ENCODE measurements at places on chromosomes 7 and 10.

DNA sequence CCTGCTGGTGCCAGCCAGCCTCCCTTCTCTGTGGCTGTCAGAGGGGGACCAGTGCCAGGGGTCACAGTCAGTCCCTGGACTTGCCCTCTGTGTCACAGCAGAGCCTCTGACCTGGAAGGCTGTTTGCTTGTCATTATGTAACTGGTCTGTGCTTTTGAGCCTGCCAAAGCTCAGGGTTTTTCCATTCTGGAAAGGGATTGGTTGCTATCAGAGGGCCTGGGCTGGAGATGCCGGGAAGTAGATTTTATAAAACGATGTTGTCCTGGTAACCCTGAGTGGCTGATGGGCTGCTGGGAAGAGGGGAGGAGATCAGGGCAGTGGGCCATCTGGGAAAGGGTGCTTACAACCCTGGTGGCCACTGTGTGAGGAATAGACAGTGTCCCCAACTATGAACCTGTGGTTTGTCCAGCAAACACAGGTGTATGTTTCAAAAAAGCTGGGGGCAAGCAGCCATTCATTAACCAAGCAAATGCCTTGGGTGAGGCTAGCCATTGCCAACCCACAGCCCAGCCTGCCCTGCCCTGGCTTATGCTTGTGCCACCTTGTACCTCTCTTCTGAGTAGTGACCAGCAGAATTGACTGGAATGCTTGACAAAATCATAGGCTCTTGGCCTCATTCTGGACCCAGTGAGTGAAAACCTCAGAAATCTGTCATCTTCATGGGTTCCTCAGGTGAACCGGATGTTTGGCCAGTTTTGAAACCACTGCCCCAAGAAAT is 21.6 kb downstream of the SFTPD start:
- no peak for DNase-seq

- DNase-seq = peak; percentile 37
These were observed 31.4 kb upstream of the NPVF start for GRCh38 chr7:25259487-25260243.

- DNase-seq = no peak
These were observed 14.4 kb upstream of the GJC3 start for GRCh38 chr7:99943641-99944496.

DNA sequence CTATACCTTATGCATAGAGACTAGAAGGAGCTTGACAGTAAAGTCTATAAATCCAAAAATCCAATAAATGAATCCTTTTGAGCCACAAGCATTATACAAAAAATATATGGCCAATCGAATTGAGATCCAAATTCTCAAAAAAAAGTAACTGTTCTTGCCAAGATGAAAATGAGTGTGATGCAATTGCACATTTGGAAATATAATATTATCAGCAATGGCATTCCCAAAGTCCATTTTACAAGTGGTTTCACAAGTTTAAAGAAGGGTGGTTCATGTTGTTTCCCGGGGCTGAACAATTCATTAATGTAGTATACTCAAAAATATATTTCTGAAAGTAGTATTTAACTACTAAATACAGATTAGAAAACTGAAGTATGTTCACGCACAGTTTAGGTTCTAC is 7.3 kb downstream of the RP9 start:
- DNase-seq = no peak

- no peak for DNase-seq
These were observed 58.7 kb downstream of the ARHGAP21 start for GRCh38 chr10:24664991-24665390.

DNA sequence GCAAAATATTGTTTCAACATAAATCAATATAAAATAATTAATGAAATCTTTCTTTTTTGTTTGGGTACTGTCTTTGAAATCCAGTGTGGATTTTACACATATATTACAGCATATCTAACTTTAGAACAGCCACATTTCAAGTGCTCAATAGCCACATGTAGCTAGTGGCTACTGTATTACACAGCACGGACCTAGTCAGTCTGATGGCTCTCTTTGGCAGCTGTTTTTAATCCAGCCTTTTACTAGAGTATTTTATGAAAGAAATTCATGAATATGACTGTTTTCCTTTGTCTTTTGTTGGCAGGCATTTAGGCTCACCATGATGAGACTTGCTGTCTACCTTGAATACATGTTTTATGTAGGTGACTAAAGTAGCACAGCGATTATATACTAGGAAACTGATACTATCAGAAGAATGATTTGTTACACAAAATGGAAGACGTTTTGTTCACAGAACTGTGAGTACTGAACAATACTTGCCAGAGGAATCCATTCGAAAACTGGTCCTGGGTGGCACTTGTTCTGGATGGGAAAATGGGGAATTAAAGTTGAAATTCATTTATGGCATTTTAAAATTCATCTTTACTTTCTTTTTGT is 386.7 kb downstream of the PHTF2 start:
- no peak for DNase-seq

- DNase-seq = no peak
These were observed 419.1 kb downstream of the ARL4A start for GRCh38 chr7:13106513-13106912.

DNA sequence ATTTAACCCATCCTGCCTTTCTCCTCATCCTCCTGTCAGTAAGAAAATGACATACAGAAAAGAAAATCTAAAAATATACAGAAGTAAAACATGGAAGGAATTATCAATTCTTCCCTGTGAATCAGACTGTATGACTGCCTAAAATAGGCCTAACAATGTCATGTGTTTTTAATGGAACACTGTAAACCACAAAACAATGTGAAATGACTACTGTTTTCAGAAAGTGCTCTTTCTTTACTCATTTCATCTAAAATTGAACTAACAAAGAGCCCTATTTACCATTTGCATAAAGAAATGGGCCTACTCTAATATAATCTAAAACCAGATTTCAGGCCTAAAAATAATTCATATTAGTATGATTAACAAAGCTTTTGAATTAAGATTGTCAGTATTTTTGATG is 35.7 kb downstream of the SEMA3E start:
- no peak for DNase-seq
